Left ventricle myocardium superior (tissue), 1 donor: ENCODE measurements at places on chromosomes 5 and 9.

DNA sequence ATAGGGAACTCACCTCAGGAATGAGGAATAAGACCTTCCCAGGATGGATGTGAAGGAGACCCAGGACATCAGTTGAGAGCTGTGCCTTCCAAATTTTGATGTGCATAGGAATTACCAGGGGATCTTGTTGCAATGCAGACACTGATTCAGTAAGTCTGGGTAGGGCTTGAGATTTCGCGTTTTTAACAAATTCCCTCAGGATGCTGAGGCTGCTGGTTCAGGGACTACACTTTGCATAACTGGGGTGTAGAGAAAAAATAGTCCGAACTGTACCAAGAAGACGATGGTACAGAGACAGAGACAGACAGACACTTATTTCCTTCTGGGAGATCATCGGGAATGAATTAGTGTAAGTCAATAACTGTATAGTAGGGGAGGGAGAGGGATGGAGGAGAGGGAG, 82.3 kb upstream of the FREM1 start:
- no peak for DNase-seq

DNA sequence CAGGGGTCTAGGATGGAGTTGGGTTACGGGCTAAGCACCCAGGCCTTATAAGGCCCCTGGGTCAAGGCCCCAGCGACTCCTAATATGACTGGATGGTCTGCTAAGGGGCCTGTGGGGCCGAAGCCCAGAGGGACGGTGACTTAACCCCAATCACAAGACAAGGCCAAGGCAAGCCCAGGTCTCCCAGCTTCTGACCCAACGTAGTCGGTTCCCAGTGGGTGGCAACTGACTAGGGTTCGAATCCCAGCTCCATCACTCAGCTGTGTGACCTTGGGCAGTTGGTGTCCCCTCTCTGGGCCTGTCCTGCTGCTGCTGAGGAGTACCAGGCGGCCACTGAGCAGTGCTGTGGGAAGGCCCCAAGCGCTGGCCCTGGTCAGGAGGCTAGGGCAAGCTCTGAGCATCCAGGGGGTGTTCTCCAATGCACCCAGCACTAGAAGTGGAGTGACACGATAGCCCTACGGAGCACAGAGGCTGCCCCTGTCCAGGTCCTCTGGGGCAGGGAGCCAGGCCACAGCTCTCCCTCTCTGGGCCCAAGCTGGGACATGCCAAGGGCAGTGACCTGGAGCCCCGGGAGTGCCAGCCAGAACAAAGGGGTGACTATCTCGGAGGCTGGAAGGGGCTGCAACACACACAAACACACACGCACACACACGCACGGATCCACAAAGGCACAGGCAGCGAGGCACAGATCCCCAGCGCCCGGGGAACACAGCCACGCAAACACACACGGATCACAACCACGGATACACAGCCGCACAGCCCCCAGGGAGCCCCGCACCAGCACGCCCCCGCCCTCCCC, 512 bp downstream of the AK1 start:
- DNase-seq, result peak; percentile 75

DNA sequence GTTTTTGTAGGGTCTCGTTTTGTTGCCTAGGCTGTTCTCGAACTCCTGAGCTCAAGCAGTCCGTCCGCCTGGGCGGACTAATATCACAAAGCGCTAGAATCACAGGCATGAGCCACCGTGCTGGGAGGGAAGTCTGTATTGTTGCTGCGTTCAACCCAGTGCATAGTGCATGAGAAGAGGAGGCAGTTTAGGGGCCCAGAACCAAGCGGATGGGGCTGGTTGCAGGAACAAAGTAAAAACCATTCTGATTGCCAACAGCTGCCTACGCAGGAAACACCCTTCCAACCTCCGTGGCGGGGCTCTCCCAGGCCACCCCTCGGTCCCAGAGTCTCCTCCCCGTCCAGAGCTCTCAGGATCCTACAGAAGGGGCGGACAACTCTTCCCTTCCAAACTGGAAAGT, 87.1 kb downstream of the ANXA2R start:
- no peak for DNase-seq

DNA sequence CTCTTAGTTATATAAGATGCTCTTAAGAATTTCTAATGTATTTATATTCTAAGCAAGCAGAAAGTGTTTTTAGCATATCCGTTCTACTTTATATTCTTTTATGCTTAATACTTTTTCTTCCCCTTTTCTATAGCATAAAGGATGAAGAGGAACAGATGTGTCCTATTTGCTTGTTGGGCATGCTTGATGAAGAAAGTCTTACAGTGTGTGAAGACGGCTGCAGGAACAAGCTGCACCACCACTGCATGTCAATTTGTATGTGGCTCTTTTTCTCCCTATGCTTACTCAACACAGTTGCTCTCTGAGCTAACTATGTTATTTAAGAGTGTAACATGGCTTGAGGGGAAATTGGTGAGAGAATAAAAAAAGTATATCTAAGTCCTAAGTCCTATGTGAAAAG, 37.6 kb upstream of the SETD9 start:
- DNase-seq, result no peak

DNA sequence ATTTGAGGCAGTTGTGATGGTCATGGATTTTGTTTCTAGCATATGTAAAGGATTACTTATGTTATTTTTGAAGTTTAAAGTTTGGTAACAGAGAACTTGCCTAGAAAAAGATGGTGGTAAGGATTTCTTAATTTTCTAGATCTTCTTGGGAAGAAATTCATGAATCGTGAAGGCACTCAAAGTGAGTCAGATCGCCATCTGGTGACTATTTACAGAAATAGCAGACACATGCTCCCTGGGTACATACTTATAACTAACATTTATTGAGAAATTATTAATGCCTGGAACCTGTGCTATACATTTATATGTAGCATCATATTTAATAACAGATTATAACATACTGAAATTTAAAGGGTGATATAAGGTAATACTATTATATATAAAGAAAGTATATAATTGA, 299.7 kb downstream of the IZUMO3 start:
- DNase-seq, result no peak

GRCh38 chr9:105421864-105422263, 26.0 kb upstream of the FSD1L start:
- no peak for DNase-seq

DNA sequence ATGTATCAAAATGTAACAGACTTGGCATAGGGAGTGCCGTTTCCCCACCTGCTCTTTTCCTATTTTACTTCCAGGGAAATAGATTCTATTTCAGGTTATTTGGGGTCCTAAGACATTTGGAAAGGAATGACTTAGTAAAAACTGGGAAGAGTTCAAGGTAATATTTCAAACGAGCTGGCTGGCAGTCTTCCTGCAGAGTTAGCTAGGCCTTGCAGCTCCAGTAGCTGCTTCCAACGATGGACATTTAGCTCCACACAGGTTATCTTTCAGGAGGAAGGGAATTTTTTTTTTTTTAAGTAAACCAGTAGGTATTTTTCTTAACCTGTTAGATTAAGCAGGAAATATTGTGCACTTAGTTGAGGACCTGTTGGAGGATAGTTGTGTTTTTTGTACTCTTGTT, 45.2 kb downstream of the TLE4 start:
- DNase-seq, result no peak

GRCh38 chr9:114613087-114613486, 2.0 kb downstream of the TMEM268 start:
- no peak for DNase-seq

- DNase-seq, result no peak
These were observed 4.6 kb upstream of the ZNF608 start for GRCh38 chr5:124751031-124751430.

- DNase-seq, result no peak
These were observed 257.6 kb downstream of the NFIB start for GRCh38 chr9:14056316-14056861.

GRCh38 chr5:135061001-135061400, 27.0 kb upstream of the PITX1 start:
- no peak for DNase-seq

GRCh38 chr5:87103616-87104287, 163.9 kb upstream of the RASA1 start:
- no peak for DNase-seq

DNA sequence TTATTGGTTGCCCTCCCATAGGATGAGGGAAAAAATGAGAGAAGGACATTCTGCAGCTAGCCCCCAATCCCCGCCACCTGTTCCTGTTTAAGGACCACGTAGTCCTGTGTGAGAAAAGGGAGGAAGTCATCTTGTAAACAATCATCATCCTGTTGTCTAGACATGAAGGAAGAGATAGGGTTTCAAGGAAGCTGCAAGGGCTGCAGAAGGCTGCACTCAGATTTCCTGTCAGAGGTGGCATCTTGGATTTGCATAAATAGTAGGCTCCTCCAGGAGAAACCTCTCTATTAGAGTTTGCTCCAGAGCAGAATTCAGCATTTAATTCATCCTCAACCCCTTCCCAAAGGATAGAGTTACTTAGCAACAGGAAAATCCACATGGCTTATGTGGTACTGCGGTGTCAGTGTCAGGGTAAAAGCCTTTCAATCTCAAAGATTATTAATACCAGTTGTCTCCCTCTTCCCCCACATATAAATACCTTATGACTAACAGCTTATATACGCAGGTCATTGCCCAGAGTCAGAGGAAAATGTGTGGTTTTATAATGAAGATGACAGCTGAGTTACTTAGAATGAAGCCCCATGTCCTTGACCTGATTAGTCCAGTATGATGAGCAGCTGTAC, 4.6 kb upstream of the DNAJC18 start:
- DNase-seq, result no peak

DNA sequence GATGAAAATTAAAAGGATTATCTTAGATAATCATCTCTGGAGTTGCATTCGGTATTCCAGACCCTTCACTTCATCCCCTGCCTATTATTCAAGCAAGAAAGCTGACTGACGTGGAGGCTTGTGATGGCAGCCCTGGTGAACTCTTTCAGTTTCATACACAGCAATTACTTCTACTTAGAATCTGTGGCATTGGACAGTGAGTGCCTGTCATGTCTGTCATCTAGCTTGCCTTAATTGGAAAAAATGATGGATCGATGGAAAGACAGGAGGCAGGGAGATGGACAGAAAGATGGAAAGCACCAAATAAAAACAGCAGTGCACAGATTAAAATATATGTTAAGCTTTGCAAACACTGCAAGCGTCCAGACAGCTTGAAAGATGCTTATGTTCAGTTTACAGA, 1371.0 kb upstream of the CDH6 start:
- no peak for DNase-seq

DNA sequence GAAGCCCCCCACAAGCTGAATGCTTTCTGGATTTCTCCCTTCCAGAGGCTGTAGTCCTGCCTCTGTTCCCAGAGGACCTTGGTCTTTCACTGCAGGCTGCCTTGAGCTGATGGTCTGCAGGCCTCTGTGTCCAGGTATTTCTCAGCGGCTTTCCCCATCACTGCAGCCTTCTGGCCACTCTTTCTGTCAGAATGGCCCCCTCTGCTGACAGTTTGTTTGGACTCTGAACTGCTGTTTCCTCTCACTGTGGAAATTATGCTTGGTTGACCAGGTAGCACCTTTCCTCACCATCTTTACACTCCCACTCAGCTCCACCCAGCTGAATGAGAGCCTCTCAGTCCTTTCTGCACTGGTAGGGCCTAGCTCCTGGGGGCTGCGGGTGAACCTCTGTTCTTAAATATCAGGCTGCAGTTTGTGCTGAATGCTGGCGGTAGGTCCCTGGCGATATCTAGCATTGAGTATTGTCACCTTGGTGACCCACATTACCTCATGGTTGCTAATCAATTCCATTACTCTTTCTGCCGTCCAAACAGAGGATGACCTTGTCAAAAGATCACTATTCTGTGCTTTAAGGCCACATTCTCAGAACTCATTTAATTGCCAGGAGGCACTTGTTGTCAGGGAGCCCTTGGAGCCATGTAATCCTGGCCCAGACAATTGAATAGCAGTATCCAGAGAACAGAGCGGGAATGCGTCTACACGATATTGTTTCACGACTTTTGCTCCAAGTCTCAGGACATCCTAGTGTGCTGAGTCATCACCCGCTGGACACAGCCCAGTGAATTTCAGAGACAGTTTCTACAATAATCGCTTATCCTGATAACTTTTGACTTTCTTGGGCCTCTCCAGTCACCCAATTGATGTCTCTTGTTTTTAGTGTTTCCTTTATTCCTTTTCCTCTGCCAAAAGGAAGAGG, 230.2 kb downstream of the TENT4A start:
- DNase-seq, result no peak
